ENCODE measurements at places on chromosomes 13 and 19.

GRCh38 chr19:14102102-14102696 lies 11.6 kb upstream of the SAMD1 start:
- no peak for DNase-seq

GRCh38 chr13:51453207-51453958 lies 547 bp upstream of the INTS6 start:
- DNase-seq: no peak

DNA sequence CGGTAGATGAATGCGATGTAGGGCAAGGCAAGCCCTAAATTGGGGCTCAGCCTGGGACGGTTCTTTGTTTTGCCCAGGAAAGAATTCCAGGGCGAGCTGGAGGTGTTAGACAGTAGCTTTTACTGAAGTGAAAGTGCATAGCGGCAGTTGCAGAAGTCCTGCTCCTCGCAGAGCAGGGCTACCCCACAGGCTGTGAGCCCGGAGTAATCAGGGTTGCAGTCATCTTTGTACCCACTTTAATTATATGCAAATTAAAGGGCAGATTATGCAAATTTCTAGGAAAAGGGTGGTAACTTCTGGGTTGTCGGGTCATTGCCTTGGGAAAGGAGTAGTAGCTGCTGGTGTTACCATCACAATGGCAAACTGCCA lies 30.5 kb downstream of the VAV1 start:
- DNase-seq: no peak

- no peak for DNase-seq
Observed at GRCh38 chr13:86020351-86021002, 221.3 kb upstream of the SLITRK6 start.

- DNase-seq: no peak
Observed at GRCh38 chr19:16232568-16232967, 34.9 kb downstream of the AP1M1 start.

GRCh38 chr13:105231579-105231978 lies 1303.9 kb downstream of the EFNB2 start:
- no peak for DNase-seq

DNA sequence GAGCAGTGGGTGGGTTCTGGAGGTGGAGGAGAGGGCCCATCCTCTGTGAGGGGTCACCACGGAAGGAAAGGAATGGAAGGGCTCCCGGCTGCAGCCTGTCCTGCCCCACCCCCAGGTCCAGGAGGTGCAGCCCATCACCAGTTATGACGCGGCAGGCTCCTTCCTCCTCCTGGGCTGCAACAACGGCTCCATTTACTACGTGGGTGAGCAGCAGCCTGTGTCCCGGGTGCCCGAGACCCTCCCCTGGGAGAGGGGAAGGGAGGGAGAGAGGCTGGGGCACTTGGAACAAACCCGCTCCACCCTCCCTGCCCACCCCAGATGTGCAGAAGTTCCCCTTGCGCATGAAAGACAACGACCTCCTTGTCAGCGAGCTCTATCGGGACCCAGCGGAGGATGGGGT lies 6.6 kb downstream of the SHKBP1 start:
- DNase-seq: no peak

GRCh38 chr19:1943661-1944087 lies 2.7 kb downstream of the CSNK1G2 start:
- no peak for DNase-seq

DNA sequence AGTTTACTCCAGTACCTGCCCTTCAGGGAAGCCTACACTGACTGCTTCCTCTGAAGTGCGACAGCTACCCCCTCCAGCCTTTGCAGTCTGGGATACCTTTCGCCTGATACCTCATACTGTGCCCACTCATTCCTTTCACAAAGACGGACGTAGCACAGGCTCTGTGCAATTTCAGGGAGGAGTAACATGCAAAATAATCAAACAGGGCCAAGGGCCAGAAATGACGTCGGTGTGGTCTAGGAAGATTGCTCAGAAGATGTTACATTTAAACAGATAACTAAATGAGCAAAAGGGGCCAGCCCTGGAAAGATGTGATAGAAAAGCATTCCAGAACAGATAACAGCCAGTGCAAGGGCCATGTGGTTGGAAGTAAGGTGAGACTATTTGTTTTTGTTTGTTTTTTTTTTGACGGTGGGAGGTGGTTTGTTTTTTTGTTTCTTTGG lies 6.6 kb upstream of the DDX39A start:
- DNase-seq: no peak

DNA sequence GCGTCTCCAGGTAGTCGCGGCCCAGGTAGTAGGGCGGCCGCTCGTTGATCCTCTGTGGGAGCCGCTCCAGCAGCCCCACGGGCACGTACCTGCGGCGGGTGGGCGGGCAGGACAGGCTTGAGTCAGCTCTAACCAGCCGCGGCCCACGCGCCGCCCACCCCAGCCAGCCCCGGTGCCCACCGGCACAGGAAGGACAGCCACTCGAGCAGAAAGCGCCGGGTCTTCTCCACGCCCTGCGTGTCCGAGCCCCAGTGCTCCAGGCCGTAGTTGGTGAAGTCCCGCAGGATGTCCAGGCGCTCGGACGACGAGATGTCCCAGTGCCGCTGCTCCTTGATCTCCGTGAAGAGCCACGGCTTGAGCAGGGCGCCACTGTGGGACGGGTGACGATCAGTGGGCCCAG lies 877 bp upstream of the PRR22 start:
- no peak for DNase-seq

- DNase-seq: no peak
Observed at GRCh38 chr19:55453511-55454260, 7.8 kb downstream of the ISOC2 start.

- DNase-seq: no peak
Observed at GRCh38 chr13:73177017-73177416, 118.2 kb downstream of the KLF5 start.

Data from NCI-H1436 treated with DMSO at 0.1 percent for 48 hours (cell line).